ENCODE measurements at places on chromosomes 1 and 21.

DNA sequence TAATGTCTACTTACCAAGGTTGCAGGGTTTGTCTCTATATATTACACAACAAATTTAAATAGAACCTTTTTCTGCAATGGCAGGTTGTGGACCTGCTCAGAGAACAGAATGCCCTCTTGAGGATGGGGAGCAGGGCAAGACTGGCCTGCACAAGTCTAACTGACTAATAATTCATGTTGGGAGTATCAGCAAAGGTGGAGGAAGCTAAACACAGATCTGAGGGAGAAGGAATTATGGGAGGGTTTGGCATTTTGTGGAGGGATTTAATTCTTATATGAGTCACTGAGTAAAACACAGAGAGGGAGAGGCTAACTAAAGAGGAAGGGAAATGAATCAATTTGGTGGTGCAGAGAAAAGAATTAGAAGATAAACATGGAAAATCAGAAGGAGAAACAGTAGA is 40.0 kb downstream of the CLDN17 start:
- DNase-seq: no peak

DNA sequence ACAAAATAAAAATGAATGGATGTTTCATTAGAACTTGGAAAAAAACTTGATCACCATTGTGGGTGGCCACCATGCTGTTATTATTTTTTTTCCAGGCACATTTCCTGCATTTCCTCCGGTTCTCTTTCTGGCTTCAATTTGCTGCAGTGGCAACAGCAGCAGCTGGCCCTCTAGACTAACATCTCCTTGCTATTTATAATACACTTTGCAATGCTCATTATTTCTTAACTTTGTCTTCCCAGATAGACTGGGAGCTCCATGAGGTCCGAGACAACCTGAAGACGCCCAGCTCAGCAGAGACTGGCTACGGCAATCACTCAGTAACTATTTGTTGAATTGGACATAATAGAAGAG is 53.4 kb upstream of the ATP5PO start:
- DNase-seq: no peak

- DNase-seq: no peak
Measured at GRCh38 chr21:40466893-40467483, 380.0 kb downstream of the DSCAM start.

GRCh38 chr1:211099393-211099792 is 34.6 kb downstream of the KCNH1 start:
- no peak for DNase-seq

- DNase-seq: no peak
Measured at GRCh38 chr1:58881471-58881994, 97.7 kb upstream of the JUN start.

- no peak for DNase-seq
Measured at GRCh38 chr1:17045634-17046333, 8.0 kb downstream of the SDHB start.

DNA sequence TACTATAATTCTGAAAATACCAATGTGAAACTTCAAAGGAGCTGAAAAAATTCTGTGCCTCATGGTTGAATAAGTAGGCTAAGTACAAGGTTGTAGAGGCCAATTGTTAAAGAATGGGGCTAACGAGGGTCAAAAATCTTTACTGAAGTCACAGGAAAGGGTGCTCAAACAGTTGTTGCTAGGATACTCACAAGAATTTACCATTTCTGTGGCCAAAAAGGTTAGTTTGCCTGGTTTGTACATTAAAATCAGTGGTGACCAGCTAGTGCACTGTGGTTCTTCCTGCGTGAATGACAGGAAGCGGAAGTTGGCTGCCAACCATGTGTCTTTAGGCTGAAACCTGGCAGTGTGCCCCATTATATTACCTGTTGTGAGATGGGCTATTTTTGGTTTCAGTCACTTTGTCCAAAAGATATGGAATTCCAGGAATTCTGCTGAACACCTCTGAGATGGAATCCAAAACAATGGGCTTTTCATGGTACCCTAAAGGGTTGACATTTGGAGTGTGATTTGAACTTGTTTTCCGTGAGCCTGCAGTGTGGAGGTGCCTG is 13.5 kb downstream of the MAP3K21 start:
- no peak for DNase-seq

DNA sequence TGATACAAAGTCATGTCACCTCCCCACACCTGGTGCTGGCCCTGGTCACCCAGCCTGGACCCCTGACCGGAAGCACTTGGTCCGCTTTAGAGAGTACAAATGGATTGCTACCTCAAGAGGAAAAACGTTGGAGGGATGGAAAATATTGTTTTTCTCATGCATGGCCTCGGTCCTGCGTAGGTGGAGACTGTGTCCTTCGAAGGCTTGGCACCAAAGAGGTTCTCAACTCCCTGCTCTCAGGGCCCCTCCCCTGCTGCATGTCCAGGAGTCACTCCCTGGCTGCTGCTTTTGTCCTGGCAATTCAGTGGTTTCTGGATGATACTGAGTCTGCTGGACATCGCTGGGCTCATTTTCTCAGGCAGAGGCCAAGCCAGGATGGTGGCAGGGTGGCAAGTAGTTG is 529.8 kb downstream of the KIF26B start:
- no peak for DNase-seq

DNA sequence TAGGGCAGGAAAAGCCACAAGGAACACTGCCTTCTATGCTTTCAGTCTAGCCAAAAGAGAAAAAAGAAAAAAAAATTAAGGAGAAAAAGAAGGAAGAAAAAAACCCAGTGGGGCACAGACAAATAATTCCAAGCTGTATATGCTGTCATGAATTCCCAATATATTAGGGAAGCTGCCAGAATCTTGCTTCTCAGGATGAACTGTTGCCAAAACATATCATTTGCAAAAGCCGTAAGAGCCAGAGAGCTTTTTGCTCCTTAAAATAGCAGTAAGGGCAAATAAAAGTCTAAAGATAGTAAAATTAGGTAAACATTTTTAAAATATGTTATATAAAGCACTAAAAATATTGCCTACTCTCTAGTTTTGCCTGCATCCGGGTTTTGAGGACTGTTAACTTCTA is 52.1 kb downstream of the PGM1 start:
- DNase-seq: no peak

GRCh38 chr21:33976082-33977016 is 60.7 kb upstream of the ATP5PO start:
- peak; percentile 15 for DNase-seq

- DNase-seq: no peak
Measured at GRCh38 chr1:20426923-20427322, 59.1 kb downstream of the CAMK2N1 start.

GRCh38 chr1:224747578-224747977 is 131.5 kb downstream of the CNIH3 start:
- DNase-seq: no peak

GRCh38 chr1:55645270-55645669 is 430.1 kb upstream of the USP24 start:
- DNase-seq: no peak

DNA sequence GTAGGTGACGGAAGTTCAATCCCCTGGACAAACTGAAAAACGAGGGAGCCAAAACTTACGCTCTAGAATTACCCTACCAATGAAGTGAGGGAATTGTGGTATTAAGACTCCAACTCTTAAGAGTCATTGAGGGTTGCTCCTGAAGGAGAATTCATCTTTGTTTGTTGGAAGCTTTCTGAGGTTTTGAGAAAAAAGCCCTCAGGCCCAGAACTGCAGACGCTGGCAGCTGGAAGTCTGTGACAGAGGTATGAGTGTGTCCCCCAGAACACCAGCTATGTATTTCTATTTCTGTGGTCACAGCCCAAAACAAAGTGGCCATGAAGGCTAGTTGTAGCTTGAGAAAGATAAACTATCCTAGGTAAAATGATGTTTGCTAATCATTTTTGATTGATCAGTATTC is 438.8 kb upstream of the B3GALT2 start:
- DNase-seq: no peak

DNA sequence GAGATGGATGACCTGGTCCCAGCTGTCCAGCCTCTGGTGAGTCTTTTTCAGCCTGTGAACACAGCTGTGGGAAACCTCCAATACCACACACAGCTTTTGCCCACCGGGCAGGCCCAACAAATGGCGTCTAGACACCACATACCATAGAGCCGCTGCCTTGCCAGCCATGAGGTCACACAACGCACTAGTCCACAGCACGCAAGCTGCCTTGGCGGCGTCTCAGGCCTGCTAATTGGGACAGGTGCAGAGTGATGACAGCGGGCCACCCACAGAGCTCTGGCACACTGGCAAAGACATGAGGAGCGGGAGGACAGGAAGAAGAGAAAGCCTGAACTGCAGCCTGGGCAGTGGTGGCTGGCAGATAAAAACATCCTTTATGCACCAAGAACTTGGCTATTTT is 125.5 kb downstream of the ADAMTS1 start:
- no peak for DNase-seq

- DNase-seq: no peak
Measured at GRCh38 chr1:229097356-229097755, 173.6 kb upstream of the RAB4A start.

DNA sequence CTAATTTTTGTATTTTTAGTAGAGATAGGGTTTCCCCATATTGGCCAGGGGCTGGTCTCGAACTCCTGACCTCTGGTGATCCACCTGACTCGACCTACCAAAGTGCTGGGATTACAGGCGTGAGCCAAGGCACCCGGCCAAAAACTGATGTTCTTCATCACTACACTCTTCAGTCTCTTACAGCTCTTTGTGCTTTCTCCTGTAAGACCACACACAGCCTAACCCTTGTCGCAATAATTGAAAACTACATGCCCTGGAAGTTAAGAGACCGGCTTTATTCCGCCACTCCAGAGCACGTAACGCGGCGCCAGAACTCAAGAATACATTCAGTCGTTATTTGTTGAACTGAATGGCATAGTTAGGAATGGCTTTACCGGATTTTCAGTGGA is 552 bp downstream of the GPATCH4 start:
- no peak for DNase-seq

- no peak for DNase-seq
Measured at GRCh38 chr1:31470794-31471315, 57.8 kb downstream of the SERINC2 start.

GRCh38 chr1:15928971-15929965 is 46.6 kb downstream of the ZBTB17 start:
- DNase-seq: no peak

GRCh38 chr1:77506771-77507170 is 175.7 kb downstream of the ZZZ3 start:
- no peak for DNase-seq

DNA sequence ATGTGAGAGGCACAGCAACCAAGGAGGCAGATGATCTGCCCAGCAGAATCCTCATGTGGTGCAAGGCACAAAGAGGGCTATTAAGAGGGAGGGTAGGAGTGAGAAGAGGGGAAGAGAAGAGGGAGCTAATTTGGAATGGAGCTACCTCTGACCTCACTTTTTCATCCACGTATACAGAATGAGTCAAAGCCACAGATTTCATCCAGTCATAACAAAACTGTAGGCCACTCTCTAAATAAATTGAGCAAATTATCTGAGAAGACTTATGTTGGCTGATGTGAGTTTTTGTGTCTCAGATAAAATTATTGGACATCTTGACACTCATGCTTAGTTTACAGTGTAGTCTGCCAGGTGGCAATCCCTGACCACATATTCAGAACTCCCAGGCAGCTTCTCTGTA is 325.6 kb downstream of the TTLL7 start:
- no peak for DNase-seq

DNA sequence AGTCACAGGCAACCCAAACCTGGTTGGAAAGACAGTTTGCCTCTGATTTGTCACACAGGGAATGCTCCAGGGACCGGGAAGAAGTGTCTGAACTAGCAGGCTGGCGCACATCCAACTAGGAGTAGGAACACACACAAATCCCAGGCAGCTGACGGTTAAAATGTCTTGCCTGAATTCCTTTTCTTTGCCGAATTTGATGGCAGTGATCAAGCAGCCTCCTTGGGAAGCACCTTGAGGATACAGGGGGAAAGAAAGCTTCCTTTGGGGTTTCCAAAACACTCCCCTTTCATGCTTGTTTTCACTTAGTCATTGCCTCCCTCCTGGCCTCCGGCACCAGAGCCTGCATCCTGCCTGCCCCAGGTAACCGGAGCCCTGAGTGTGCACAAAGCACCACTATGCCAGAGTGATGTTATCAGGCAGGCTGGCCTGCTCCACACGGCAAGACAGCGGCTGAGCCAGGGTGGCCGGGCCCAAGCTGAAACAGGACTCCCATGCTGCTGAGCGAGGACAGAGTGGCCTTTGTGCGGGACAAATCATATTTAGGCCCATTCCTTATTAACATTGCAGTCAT is 193.8 kb downstream of the LMX1A start:
- no peak for DNase-seq

- DNase-seq: no peak
Measured at GRCh38 chr1:67618285-67619018, 66.5 kb upstream of the GADD45A start.

DNA sequence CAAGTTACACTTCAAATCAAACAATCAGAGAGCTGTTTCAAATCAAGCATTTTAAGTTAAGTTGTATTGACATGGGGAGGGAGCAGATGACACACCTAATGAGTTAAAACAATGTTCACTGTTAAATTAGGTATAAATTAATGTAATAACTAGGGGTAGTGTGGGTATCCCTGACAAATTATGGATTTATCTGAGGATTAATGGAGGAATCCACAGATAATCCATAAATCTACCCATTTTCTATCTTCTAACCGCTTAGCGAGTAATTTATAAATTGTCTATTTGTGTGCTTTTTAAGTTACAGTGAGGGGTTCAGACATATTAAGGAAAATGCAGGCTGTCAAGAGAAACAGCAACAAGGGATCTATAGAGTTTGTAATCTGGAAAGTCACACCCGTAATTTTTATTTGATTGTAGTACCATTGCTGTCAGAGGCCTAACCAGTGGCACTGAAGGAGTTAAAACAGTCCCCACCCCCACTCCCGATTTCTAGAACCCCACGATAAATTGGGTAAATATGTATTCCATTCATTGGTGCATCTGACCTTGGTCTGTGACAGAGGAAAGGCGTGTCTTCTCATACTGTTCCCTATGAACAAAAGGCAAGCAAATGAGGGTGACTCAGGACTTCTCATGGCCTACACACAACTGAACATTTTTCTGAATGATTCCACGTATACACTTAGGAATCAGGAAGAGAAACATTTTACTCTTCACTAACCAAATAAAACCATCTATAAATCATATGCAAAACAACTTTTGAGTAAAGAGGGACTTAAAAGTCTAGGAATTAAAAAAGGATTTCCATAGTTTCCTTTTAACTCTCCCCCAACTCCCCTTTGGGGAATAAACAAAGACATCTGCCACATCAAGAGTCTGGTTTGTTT is 7.4 kb downstream of the IRF2BP2 start:
- no peak for DNase-seq

DNA sequence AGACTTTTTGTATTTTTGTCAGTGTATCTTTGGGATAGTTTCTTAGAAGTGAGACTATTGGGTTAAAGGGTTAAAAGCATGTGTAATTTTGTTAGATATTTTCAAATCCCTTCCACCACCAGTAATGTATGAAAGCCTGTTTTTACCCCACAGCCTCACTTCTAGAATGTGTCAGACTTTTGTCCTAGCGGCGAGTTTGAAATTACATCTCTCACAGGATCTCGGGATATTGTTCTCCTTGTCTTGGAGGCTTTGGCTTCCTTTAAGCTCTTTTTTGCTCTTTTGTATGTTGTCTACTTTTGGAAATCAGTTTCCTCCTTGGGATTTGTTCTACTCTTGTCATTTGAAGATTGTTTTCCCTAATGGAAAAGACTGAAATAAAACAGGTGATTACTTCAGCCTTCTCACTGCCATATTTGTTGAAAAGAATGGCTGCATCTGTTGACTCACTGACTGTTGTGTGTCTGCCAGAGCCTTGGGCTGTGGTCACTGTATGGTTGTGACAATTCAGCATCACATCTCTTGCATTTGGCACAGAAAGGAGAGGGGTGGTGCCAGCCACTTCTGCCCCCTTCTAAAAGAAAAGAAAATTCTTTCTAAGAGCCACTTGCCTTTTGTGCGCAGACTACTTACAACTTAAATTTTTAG is 22.6 kb downstream of the ST3GAL3 start:
- DNase-seq: no peak

Measured in T follicular helper cell (primary cell).